Uterus (tissue), 4 donors: ENCODE measurements at places on chromosomes 7 and 10. TPM values are rescaled to one million over a fixed set of nuclear protein-coding genes. Genes with fewer than 3 reads are reported as not detected.

The C10orf143 gene
- not detected for total RNA-seq

The PDCD4 gene
- 17.4 TPM for total RNA-seq

The GIMAP5 gene
- total RNA-seq, result 20.4 TPM

The ZPBP gene
- 0.62 TPM for total RNA-seq

The LRRC61 gene
- total RNA-seq, result 13.8 TPM

The ITGA8 gene
- 10.0 TPM for total RNA-seq

The CACNA2D1 gene
- total RNA-seq, result 39.7 TPM

The PAX4 gene
- total RNA-seq, result not detected

The ADCY1 gene
- not detected for total RNA-seq

The ASB10 gene
- total RNA-seq, result not detected

The PAPOLB gene
- total RNA-seq, result 1.6 TPM

The SPDYE6 gene
- total RNA-seq, result not detected

The MGAM2 gene
- total RNA-seq, result 0.12 TPM

The FAM171A1 gene
- total RNA-seq, result 40.4 TPM

The BTBD16 gene
- total RNA-seq, result 0.14 TPM

The ELFN1 gene
- 0.51 TPM for total RNA-seq

The OPALIN gene
- total RNA-seq, result not detected

The CNTNAP2 gene
- total RNA-seq, result not detected

The SPDYE2 gene
- total RNA-seq, result not detected

The PI4K2A gene
- total RNA-seq, result 11.8 TPM

The TMEM213 gene
- total RNA-seq, result not detected
